ENCODE measurements at places on chromosomes 4 and X.

DNA sequence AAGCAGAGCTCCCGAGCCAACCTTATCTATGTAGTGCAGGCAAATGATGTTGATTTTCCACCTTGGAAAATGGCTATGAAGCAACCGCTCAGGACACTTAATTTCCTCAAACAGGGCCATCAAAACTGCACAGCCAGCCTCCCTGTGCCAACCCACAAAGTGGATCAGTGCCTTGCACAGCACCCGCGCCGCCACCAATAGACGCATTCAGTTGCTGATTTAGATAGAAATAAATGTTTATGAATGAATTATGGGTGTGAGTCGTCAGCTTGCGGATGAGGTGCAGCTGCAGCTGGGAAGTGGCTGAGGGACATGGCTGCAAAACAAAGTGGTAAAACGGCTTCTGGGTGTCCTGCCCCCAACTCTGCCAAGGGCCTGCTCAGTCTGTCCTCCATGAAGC, 47.0 kb downstream of the SOD3 start:
- peak; percentile 4 for DNase-seq

DNA sequence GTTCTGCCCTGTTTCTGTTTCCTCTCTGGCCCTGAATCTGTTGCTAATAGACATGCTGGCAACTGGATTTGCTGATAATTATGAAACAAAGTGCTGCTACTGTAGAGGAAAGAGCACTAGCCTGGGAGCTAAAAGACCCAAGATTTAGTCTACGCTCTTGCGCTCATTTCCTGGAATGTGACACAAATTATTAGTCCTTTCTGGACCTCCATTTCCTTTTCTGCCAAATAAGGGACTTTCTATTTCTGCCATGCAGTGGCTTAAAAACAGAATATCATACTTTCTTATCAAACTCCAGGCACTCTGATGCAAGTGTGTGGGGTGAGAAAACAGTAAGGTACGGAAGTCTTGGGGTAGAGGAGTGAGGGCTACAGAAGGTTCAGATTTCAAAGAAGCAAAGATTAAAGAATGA, 48.3 kb upstream of the GPR174 start:
- DNase-seq = peak; percentile 65

DNA sequence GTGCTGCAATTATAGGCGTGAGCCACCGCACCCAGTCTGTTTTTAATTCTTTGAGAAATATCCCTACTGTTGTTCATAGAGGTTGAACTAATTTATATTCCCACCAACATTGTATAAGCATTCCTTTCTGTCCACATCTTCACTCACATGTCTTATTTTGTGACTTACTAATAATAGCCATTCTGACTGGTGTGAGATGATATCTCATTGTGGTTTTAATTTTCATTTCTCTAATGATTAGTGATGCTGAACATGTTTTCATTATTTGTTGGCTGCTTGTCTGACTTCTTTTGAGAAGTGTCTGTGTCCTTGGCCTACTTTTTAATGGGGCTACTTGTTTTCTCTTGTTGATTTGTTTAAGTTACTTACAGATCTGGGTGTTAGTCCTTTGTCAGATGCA, 310.9 kb upstream of the MAOA start:
- DNase-seq = no peak

DNA sequence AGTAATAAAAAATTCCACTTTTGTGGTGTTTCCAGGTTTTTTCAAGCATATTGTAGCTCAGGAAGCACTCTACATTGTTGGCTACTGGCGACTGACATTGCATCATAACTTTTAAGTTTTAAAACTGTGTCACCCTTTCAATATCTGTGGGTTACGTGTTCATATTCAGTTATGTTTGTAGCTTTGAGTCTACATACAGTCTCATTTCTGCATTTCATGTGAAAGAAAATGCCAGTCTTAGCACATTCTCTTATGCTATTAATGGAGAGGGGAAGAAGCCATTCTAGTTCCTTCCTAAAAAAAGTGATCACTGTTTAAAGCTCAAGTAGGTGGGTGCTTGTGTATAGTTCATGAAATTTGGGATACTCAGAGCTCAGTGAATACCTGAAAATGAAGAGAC, 38.1 kb downstream of the DIAPH2 start:
- DNase-seq = no peak

DNA sequence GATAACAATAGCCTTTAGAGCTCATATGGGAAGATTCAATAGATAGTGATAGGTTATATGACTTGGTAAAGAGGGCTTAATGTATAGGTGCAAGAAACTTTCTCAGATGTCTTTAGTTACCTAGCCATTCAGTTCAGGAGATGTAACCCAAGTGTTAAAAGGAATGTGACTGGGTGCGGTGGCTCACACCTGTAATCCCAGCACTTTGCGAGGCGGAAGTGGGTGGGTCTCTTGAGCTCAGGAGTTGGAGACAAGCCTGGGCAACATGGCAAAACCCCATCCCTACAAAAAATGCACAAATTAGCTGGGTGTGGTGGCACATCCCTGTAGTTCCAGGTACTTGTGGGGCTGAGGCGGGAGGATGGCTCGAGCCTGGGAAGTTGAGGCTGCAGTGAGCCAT, 7.9 kb downstream of the TET2 start:
- DNase-seq = no peak
